ENCODE measurements at places on chromosomes 16 and 17.

DNA sequence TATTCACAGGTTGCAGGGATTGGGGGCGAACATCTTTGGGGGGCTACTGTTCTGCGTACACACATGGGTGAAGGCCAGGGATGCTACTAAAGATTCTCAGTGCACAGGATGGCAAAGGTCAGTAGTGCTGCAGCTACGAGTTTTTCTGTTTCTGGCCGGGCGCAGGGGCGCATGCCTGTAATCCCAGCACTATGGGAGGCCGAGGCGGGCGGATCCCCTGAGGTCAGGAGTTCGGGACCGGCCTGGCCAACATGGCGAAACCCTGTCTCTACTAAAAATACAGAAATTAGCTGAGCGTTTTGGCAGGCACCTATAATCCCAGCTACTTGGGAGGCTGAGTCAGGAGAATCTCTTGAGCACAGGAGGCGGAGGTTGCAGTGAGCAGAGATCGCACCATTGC lies 3.9 kb upstream of the ZNF598 start:
- no peak for DNase-seq

GRCh38 chr16:29809850-29810698 lies 1.9 kb upstream of the PRRT2 start:
- DNase-seq: peak; percentile 78

- DNase-seq: no peak
Measured at GRCh38 chr17:9175700-9176467, 154.6 kb downstream of the NTN1 start.

GRCh38 chr17:37674511-37674910 lies 31.3 kb upstream of the DDX52 start:
- DNase-seq: no peak

GRCh38 chr17:9517396-9517795 lies 58.2 kb downstream of the STX8 start:
- DNase-seq: no peak

GRCh38 chr17:21149621-21150020 lies 22.9 kb downstream of the DHRS7B start:
- no peak for DNase-seq

- DNase-seq: no peak
Measured at GRCh38 chr16:17358846-17359245, 111.9 kb downstream of the XYLT1 start.

- DNase-seq: no peak
Measured at GRCh38 chr17:4005296-4006164, 41.3 kb upstream of the ATP2A3 start.

GRCh38 chr16:58462997-58463941 lies 36.7 kb upstream of the NDRG4 start:
- no peak for DNase-seq

GRCh38 chr16:86931410-86931941 lies 353.1 kb downstream of the FOXL1 start:
- DNase-seq: no peak

DNA sequence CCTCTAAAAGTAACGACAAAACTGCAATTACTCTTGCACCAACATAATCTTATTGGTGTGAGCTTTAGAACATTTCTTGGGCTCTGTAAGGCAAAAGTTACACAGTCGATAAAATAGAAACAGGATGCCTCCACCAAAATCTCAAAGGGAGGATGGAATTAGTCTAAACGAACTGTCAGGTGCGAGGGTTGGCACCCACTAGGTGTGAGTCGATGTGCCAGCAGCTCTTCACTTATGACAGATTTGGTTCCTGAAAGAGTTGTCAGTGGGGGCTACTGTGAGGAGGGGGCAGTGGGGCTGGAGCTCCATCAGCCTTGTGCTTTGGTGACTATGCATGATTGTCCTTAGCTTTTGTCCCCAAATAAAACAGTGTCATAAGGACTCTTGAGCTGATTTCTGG lies 422.9 kb downstream of the TMEM114 start:
- DNase-seq: no peak

DNA sequence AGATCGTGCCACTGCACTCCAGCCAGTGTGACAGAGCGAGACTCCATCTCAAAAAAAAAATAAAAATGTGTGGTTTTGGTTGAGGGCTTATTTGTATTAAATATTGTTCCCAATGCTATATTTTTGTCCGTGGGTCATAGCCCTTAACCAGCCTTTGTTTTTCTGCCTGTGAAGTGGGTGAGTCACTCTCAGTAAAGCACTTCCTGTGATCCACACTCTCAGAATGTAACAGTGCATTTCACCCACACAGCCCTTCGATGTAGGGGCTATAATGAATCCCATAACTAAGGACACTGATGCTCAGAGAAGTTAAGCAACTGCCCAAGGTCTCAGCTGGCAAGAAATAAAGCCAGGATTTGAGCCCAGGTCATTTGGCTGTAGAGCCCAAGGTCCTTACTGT lies 34.7 kb upstream of the POLR3E start:
- no peak for DNase-seq

All from T-helper 2 cell (primary cell).